ENCODE measurements at places on chromosomes 5 and 9. TPM values are rescaled to one million over a fixed set of nuclear protein-coding genes. Genes with fewer than 3 reads are reported as not detected.

The FGD3 gene
- 3.3 TPM for total RNA-seq

The DPYSL3 gene
- total RNA-seq: 67.5 TPM

The ITK gene
- 0.84 TPM for total RNA-seq

The PLPPR1 gene
- 15.8 TPM for total RNA-seq

The SLC24A2 gene
- 168 TPM for total RNA-seq

The JAKMIP2 gene
- 54.5 TPM for total RNA-seq

Data from dorsolateral prefrontal cortex (tissue), 122 donors.